ENCODE measurements at places on chromosomes 2 and 18.

DNA sequence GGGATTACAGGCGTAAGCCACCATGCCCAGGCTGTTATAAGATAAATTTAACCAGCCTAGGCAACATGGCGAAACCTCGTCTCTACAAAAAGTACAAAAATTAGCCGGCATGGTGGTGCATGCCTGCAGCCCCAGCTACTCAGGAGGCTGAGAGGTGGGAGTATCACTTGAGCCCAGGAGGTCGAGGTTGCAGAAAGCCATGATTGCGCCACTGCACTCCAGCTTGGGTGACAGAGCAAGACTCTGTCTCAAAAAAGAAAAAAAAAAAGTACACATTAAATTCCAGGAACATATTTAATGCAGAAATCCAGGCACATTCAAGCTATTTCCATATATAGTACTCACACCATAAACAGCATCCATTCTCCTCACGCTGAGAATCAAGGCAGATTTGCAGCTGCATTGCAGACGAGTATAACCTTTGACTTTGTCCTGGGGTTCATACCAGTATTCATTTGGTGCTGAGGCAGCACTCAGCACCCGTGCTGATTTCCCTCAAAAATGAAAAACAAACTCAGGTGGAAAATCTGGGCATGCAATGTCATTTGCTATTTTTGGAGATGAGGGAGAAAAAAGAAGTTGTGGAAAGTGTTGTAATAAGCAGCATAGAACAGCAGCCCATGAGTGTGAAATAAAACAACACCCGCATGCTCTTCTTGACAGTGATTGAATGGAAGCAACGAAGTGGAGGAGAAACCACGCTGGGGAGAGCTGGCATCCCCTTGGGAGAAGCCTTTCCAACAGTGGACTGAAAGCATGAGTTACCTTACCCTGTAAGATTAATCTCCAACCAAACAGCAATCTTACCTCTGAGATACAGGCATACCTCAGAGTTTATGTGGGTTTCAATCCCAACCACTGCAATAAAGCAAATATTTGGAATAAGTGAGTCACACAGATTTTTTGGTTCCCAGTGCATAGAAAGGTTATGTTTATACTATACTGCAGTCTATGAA, 46.8 kb upstream of the ANXA4 start:
- DNase-seq = no peak

GRCh38 chr2:128562471-128563347, 244.0 kb upstream of the HS6ST1 start:
- DNase-seq = no peak

DNA sequence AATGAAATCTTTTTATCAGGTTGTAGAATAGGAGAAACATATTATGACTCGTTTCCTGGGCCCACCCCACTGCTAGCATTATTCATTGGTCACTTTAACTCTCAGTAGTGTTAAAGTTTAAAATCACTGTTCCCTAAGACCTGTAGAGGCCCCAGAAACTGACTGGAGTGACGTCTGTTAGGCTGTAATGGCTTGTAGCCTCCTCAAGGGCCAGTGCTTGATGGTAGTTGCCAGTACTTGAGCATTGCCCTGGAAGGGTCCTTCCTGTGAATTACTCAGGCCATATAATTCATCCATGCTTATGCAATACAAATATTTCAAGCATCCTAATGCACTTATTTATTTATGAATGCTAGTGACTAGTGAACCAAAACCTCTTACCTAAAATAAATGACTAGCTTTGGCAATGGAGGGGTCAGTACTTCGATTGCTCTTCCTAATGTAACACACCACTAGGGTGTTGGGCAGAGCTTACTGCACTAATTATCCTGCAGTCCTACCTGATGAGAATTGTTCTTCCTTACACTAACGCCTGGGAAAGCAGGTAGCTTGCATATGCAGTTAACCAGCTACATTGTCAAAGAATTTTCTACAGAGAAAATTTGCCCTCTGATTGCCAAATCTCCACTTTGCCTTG, 31.2 kb downstream of the ARHGAP25 start:
- no peak for DNase-seq

GRCh38 chr2:190875891-190876290, 4.7 kb upstream of the GLS start:
- DNase-seq = no peak

- DNase-seq = peak; percentile 40
These were observed 43.6 kb downstream of the GPC1 start for GRCh38 chr2:240479111-240479501.

GRCh38 chr2:47321006-47321405, 82.0 kb upstream of the MSH2 start:
- no peak for DNase-seq

DNA sequence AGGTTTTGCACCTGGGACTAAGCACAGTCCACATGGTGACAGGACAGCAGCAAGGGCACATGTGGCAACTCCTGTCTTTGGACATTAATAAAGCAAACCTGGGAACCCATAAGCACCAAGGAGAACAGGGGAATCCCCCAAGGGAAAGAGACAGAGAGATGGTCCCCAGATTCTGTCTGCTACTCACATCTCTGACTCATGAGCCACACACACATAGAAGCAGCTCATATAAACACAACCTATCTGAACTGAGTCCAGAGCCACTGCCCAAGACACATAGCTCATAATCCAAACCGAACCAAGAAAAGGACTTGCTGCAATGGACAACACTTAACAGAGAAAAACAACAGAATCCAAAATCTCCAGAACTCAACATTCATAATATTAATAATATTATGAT, 82.5 kb downstream of the OSBPL1A start:
- no peak for DNase-seq

GRCh38 chr18:8788503-8789429, 83.4 kb downstream of the MTCL1 start:
- no peak for DNase-seq

DNA sequence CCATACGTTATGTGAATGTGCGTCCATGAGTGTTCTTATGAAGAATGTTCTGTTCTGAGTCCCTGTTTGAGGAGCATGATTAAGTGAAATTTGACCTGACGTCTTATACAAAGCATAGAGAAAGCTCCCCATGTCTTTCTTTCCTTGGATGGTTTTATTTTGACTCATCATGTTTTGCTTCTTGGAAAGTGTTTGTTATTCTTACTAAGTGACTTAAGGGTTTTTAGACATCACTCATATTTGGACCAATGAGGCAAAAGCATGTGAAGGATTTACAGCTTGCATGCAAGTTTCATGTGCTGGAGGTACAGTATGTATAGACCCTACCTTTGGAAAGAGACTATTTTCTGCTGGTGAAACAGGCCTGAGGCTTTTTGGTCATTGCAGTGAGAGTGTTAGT, 33.5 kb upstream of the ZEB2 start:
- no peak for DNase-seq

- DNase-seq = no peak
These were observed 673 bp downstream of the CENPO start for GRCh38 chr2:24793761-24794435.

- no peak for DNase-seq
These were observed 172.3 kb downstream of the CELF4 start for GRCh38 chr18:37393221-37393827.

DNA sequence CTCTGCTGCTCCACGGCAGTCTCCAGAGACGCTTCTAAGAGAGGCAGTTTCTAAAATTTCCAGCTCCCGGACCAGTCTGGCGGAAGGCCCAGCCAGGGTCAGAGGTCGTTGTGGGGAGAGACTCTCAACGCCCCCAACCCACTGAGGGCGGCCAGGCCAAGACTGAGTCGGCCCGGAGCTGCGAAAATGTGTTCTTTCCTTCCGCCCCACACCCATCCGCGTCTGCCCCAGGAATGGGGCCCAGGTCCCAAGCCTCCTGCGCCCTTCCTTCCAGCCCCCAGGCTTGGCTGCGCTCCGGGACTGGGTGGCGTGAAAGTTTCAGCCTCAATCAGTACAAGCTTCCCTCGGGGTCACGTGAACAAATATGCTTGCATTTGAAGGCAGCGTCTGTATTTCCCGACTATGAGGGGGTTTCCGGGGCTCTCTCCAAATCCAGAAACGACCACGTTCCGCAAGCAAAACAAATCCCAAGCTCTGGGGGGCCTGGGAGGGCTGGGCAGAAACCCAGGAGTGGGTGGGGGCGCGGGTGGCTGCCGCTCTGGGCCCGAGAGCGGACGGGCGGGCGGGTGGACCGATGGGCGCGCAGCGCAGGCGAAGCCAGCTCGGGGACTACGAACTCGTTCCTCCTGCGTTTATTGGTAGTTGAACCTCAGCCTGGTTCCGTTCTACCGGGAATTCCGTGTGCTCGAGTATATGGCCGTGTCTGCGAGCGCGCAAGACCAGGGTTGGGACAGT, 3.3 kb downstream of the HOXD3 start:
- no peak for DNase-seq

DNA sequence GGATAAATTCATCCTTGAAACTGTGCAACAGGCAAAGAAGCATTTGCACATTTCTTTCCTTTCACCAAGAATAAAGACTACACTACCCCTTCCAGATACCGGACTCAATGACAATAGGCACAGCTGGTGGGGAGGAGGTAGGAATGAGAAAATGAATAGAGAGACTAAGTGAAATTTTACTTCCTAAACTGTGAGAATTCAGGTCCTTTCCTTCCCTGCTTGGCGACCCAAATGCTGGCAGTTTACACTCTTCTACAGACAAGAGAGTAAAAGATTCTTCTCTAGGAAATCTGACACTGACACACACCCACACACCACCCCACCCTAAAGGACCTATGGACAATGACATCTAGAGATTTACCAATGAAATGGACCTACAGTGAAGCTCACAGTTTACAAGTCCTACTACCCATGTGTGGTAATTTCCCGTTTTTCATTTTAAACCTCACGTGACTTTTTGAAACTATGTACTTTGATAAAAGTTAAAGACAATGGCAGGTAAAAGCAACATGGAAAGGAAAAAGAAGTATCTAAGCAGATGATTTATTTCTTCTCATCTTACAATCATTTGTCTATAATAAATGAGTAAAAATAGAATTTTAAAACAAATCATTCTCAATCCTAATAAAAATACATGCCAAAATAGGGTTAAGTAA, 27.9 kb downstream of the REV1 start:
- no peak for DNase-seq

DNA sequence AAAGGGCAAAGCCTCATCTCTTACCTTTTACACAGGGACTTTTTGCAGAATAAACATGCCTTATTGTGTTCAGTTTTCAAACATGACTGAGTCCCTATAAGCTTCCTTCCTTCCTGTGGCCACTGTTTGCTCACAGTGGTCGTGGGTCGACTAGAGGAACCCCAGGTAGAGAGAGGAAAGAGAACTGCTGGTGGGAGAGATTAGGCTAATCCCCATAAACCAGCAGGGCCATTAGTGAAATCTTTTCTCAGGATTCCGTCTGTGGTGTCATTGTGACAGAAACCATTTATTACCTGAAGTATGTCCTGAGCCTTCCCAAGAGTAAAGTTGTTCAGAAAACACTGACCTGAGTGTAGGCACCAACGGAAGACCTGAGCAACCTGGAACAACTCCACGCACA, 21.3 kb upstream of the BOD1L2 start:
- no peak for DNase-seq

DNA sequence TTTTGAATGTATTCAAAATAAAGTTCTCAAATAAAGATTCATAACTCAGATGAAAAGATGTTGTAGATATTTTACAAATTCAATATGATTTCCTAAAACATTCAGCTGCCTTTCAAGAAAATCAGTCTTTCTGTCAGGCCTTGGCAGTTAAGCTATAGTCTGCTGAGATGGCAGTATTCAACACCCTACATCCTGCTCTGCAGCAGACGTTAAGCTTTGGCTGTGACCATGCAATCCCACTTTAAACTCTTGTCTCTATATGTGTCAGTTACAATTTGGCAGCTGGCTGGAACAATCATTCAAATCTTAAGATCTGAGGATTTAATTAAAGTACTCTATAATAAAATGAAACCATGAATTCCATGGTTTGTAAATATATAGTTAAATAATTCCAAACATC, 567.3 kb upstream of the ZNF804A start:
- DNase-seq = no peak

DNA sequence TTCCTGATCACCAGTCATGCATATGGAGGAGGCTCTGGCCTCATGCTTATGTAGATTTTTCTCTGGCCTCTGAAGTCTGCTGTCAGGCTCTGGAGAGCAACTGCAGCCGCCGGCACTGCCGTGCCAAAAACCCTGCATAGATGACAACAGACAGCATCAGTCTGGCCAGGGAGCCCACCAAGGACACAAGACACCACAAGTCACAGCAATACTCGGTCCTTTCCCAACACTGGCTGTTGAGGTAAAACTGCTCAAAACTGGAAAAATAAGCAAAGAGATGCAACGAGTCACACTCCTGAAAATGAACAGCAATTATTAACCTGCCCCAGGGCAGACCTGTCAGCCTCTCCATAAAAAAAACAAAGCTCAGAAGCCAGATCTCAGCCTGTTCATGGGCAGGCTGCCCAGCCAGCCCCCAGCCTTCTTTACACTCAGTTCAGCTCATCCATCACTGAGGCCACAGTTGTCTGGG, 186.0 kb upstream of the RAB6C start:
- DNase-seq = no peak

DNA sequence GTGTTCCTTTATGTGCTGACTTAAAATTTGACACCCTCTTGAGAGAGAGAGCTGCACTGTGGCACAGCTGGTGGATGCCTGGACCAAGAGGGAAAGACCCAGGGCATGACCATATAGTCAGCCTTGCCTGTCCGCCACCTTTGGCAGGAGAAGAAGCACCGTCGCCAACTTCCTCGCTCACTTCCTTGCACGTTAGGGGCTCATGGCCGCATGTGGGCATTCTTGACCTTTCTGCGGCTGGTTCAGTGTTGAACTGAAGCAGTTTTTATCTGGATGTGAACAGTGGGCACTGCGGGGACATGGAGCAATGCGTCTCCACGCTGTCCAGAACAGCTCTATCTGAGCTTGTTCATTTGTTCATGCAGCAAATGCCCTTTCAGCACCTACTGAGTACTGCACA, 66.9 kb downstream of the TRAPPC12 start:
- no peak for DNase-seq

DNA sequence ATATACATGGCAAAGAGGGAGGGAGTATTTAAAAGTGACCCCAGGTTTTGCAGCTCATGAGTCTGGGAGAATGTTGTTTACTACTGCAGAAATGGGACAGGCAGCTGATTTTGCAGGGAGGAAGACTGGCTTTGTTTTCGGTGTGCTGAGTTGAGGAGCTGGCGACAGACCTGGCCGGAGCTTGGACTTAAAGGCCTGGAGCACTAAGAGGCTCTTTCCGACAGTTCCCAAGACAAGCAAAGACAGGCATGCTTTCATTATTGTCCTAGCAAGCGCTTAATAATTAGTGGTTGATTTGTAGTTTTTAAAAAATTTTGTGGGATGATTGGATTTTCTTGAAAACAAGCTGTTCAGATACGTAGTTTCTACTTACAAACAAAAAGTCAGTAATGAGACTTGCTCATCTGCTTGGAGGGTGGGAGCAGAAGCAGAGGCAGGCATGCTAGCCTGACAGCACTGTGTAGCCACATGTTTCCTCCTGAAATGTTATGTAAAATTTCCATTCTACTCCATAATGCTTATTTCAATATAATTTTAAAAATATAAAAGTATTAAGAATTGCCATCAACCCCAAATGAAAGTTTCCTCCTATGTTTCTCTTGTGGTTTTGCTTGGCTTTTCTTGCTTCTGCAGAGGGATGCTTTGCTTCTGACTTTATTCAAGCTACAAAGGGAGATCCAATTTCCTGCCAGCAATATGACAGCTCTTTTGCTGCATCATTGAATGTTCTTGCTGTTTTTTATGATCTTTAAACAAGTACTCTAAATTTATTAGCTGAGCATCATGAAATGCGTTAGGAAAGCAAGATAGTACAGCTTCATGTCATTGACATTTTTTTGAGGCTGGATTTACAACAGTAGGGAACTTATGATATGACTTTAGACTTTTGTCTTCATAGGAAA, 75.8 kb downstream of the PHLPP1 start:
- no peak for DNase-seq
